Activated CD8-positive, alpha-beta memory T cell treated with anti-CD3 and anti-CD28 coated beads for 24 hours (primary cell): ENCODE measurements at places on chromosomes 5 and 9.

GRCh38 chr9:107694390-107694789, 204.8 kb upstream of the KLF4 start:
- no peak for DNase-seq

- DNase-seq: no peak
Measured at GRCh38 chr5:163360656-163361055, 76.7 kb upstream of the CCNG1 start.

GRCh38 chr9:128733256-128733655, 9.3 kb upstream of the ZDHHC12 start:
- DNase-seq: no peak

- DNase-seq: no peak
Measured at GRCh38 chr5:74141053-74141452, 499.5 kb downstream of the ENC1 start.
